ENCODE measurements at places on chromosomes 7 and 10.

- no peak for ATAC-seq
These were observed 509.7 kb upstream of the PODXL start for GRCh38 chr7:132065989-132066603.

- no peak for ATAC-seq
These were observed 49.3 kb downstream of the DENND11 start for GRCh38 chr7:141652691-141653090.

DNA sequence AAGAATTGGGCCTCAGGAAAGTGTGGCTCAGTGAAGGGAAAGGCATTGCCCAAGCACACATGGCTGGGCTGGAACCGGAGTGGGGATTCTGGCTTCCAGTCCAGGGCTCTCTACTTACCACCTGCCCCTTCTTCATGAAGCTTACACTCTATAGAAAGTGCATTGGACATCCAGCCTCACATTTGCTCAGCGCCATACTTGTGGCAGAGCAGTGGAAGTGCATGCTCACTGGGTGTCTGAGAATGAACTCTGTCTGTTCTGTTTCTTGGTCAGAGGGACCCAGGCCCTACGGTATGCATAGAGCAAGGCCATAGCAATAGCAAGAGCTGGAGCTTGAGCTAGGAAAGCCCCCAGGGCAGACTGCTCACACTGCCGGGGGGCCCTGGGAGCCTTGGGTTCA is 1253.5 kb downstream of the TYW1 start:
- ATAC-seq, result no peak

DNA sequence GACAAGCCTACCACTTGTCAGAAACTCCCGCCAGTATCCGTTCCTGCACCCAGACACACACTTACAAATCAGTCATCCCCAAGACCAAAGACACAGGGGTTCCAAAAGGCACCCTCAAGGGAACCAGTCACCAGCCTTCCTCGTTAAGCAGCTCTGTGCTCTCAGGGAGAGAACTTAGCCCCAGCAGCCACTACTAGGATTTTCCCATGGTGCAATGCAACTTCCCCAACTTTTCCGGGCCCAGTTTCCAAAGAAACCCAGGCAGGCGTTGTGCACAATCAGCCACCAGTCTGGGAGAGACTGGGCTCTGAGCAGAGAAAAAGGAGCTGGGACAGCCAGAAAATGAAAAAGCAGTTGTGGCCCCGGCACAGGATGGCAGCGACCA is 1.2 kb downstream of the DLG5 start:
- ATAC-seq, result peak; percentile 27

GRCh38 chr10:79976999-79977398 is 28.1 kb upstream of the SFTPD start:
- no peak for ATAC-seq
